ENCODE measurements at places on chromosomes 2 and 18. TPM values are rescaled to one million over a fixed set of nuclear protein-coding genes. Genes with fewer than 3 reads are reported as not detected.

Gene ZSWIM2
- not detected for total RNA-seq

Gene CNDP1
- total RNA-seq = not detected

Gene TTN
- 2.2 TPM for total RNA-seq

Gene LBX2
- total RNA-seq = not detected

GRCh38 chr2:241029599-241030332 lies 31.3 kb downstream of the SNED1 start:
- no peak for DNase-seq
- no peak overlapping the region for H3K4me3 ChIP-seq
- no peaks in the 10 kb centered on the region for H3K4me1 ChIP-seq
- H3K36me3 ChIP-seq = peaks cover 16% of the 10 kb centered on the region

DNA sequence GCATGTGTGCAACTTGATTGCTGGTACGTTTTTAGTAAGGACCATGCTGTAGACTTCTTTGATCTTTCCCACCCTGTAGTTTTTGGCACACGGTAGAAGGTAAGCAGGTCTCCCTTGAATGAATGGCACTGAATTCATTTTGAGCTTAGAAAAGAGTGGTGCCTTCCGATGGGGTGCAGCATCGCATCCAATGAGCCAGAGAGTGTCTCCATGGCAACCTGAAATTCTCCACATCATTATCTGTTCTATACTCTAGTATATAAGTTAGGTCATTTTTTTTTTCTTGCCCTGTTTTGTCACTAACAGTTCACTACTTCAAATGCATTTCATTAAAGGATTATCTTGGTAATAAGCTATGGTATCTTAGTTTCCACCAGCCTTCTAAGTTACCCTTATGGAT lies 81.2 kb upstream of the REV1 start:
- H3K27ac ChIP-seq = no peak overlapping the region
- DNase-seq = no peak
- H3K4me3 ChIP-seq = no peak overlapping the region
- H3K27me3 ChIP-seq = no peaks in the 10 kb centered on the region
- H3K36me3 ChIP-seq = no peaks in the 10 kb centered on the region

DNA sequence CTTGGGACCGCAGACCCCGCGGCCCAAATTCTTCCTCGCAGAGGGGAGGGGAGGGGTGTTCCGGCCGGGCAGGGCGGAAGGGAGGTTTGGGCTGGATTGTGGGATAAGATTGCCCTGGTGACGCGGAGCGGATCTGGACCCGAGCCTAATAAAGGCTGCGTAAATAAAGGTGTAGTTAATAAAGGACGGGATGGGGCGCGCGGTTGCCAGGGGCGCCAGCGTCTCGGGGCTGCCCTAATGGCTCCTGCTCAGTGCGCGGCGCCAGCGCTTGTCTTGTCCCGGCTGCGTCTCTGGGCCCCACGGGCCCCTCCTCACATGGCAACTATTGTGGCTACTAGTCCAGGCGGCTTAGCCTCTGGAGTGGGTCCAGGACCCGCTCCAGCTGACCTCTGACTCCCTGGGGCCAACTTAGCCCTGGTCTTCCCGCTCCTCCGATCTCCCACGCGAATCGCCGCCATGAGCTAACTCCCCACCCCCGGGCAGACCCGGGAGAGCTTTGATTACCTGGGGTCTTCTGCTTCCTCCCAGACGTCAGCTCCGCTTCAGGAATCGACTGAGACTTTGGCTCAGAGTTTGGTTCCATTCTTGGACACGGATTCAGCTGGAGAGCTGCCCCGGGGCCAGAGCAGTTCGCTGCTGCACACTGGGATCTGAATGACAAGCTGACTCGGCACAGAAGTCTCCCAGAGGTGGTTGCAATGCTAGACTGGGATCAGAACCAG lies 36.5 kb downstream of the SLC25A52 start:
- H3K4me3 ChIP-seq = peak overlapping the region; percentile 71
- H3K27ac ChIP-seq = no peak overlapping the region
- peak; percentile 7 for DNase-seq
- peaks cover 3% of the 10 kb centered on the region for H3K4me1 ChIP-seq
- H3K27me3 ChIP-seq = peaks cover 35% of the 10 kb centered on the region

DNA sequence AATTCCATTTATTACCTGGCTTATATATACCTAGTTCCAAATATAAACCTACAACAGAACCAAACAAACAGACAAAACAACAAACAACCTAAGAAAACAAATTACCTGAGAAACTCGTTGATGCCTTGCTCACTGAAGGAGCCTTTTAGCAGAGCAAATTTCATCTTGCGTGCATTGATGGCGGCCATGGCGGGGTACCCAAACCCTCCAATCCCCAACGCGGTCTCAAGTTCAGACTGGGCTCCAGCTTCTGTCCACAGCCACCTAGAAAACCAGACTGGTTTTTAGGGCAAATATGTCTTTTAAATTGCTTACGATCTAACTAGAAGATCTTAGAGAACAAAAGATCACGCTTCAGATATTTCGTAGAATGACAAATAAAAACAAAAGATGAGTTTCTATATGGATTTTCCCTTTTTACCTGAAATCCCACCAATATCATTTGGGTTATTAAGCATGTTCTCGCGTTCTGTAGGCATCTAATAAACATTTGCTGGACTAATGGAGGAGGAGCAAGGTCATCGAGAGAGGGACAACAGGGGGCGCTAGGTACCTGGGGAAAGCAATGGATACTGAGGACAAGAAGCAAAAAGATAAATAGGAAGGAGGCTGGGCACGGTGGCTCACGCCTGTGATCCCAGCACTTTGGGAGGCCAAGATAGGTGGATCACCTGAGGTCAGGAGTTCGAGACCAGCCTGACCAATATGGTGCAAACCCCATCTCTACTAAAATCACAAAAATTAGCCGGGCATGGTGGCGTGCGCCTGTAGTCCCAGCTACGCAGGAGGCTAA lies 25.2 kb downstream of the PDIA6 start:
- no peak for DNase-seq
- no peaks in the 10 kb centered on the region for H3K27me3 ChIP-seq
- H3K4me3 ChIP-seq = no peak overlapping the region
- peak overlapping the region; percentile 8 for H3K27ac ChIP-seq
- H3K4me1 ChIP-seq = peaks cover 15% of the 10 kb centered on the region
- H3K36me3 ChIP-seq = peaks cover 56% of the 10 kb centered on the region

DNA sequence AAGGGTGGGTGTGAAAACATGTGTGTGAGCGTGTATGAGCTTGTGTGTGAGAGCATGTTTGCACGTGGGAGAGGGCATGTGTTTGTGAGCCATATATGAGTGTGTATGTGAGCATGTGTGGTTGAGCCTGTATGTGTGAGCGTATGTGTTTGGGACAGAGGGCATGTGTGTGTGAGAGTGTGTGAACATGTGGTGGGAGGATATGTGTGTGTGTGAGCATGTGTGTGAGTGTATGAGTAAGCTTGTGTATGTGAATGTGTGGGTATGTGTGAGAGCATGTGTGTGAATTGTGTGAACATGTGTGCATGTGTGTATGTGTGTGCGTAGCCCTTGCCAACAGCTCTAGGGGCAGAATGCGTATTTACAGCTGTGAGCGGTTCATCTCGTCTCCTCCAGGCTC lies 163.0 kb downstream of the TMEM200C start:
- no peaks in the 10 kb centered on the region for H3K4me1 ChIP-seq
- H3K27ac ChIP-seq = no peak overlapping the region
- H3K4me3 ChIP-seq = no peak overlapping the region
- peaks cover 12% of the 10 kb centered on the region for H3K27me3 ChIP-seq
- no peak for DNase-seq

DNA sequence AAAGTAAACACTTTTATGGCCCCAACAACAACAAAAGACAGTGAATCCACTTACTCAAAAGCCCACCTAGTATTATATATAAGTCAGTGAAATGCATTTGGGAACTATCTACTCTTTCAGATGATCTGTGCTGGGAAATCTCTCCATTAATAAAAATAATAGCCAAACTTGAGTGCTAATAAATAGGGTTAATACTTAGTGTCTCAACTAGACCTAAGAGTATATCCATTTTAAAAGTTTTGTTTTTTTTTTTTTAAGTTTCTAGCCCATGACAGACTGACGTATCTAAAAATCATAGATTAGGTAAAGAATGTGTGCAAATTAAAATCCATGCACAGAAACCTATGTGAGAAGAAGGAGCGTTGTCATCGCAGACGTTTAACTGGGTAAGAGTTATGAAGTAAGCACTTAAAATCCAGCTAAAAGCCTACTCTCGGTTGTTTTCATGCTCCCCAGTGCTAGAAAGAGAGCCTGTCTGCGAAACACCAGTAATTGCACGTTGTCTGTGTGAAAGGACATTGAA lies 83.4 kb upstream of the PELI1 start:
- H3K36me3 ChIP-seq = peaks cover 2% of the 10 kb centered on the region
- no peak overlapping the region for H3K27ac ChIP-seq
- DNase-seq = no peak
- peak overlapping the region; percentile 84 for H3K4me3 ChIP-seq
- H3K4me1 ChIP-seq = peaks cover 24% of the 10 kb centered on the region

GRCh38 chr2:332592-332991 lies 44.7 kb upstream of the ALKAL2 start:
- H3K4me3 ChIP-seq = no peak overlapping the region
- no peak for DNase-seq
- H3K4me1 ChIP-seq = no peaks in the 10 kb centered on the region
- peaks cover 7% of the 10 kb centered on the region for H3K36me3 ChIP-seq
- no peak overlapping the region for H3K27ac ChIP-seq

DNA sequence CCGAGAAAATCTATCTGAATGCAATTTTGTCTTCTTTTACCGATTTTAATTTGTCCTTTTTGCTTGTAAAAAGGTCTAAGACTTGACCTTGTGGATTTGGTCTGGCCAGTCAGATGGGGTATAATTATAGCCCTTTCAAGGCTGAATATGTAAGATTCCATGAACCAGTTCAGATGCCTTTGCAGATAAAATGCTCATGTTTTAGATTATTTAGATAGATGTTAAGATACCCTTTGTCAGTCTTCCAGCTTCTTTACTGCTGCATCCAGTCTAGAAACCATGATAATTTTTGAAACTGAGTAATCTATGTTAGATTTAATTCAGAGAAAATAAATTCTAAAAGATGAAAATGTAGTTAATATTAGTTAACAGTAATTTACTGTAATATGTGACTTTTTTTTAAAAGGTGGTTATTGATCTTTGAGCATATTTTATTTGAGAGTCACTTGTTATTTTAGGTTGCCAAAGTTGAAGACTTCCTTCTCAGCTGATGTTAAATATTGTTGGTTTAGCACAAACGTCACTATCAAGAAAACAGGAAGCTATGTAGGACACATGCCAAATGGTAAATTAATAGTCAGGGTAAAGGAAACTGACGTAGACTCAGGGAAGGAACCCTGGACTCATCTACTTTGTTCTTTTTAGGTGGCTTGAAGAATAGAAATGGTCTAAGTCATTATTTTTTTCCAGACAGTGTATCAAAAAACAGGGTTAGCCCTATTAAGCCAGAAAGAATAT lies 29.8 kb downstream of the BABAM2 start:
- H3K36me3 ChIP-seq = peaks cover 12% of the 10 kb centered on the region
- H3K27ac ChIP-seq = peak overlapping the region; percentile 16
- no peak for DNase-seq

DNA sequence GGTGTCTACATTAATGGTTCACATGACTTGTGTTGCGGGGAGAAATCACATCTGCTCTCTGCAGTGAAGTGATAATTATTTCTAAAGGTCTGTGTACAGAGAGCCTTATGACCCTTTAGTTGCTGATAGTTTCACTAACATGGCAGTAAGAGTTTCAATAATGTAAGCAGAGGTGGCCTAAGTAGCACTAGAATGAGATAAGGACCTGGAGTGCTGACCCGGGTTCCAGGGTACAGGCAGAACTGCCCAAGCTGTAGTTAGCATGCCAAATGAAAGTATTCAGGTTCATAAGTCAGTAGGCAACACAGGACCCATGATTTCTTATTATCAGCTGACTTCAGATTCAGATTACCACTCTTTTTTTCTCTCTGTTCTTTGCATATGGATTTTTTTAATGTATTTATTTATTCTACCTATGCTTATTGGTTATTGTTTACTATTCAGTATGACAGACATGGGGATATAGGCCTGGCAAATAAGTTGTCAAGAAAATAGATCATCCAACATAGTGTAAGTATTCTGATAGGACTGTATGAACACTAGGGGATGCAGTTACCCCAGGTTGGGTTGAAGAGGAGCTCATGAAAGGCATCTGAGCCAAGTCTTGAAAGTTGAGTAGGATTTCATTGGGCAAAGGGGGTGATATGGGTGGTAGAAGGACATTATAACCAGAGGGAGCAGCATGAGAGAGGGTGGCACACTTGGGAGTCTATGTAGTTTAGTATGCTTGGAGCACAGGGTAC lies 105.2 kb downstream of the CCDC85A start:
- no peak overlapping the region for H3K27ac ChIP-seq
- H3K4me1 ChIP-seq = no peaks in the 10 kb centered on the region
- H3K4me3 ChIP-seq = no peak overlapping the region
- no peaks in the 10 kb centered on the region for H3K36me3 ChIP-seq
- no peak for DNase-seq
- H3K27me3 ChIP-seq = peaks cover 4% of the 10 kb centered on the region

GRCh38 chr2:191895195-191895594 lies 48.3 kb upstream of the CAVIN2 start:
- no peak for DNase-seq
- no peak overlapping the region for H3K27ac ChIP-seq
- peaks cover 8% of the 10 kb centered on the region for H3K27me3 ChIP-seq
- no peak overlapping the region for H3K4me3 ChIP-seq

DNA sequence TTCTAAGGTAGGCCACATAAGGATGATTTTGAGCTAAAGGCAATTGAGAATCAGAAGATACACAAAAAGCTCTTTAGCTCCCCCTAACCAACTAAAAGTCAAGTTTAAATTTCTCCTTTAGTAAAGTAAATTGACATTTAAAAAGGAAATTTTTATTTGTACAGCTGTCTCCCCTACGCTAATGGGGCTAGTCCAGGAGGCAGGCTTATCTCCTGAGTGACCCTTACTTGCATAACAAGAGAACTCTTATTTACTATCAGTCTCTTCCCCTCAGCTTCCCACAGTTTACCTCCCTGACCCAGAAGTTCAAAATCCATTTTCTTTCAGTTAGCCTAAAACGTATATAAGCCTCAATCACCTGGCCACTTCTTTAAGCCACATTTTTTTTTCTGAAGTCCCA lies 1002.8 kb upstream of the NRXN1 start:
- H3K4me3 ChIP-seq = no peak overlapping the region
- no peaks in the 10 kb centered on the region for H3K36me3 ChIP-seq
- no peak for DNase-seq
- H3K27ac ChIP-seq = no peak overlapping the region

DNA sequence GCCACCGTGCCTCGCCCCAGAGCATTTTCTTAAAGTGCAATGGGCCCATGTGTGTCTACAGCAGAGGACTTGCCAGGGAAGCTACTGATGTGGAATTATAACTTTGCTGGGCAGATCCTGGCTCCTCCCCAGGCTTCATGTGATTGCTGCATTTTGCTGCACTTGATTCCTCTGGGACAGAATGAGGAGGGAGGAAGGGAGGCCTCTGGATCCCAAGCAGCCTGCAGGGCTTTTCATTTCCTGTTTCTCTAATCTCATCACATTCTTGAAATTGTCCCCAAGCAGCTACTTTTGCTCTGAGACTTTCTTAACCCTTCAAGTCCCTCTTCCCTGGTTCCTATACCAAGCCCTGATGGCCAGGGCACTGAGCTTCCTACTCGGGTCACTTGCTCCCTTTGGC lies 134.4 kb upstream of the SEC11C start:
- H3K27me3 ChIP-seq = peaks cover 10% of the 10 kb centered on the region
- no peak overlapping the region for H3K27ac ChIP-seq
- no peaks in the 10 kb centered on the region for H3K4me1 ChIP-seq
- DNase-seq = no peak

- DNase-seq = no peak
- no peak overlapping the region for H3K27ac ChIP-seq
- no peaks in the 10 kb centered on the region for H3K4me1 ChIP-seq
- H3K36me3 ChIP-seq = peaks cover 6% of the 10 kb centered on the region
- no peak overlapping the region for H3K4me3 ChIP-seq
Observed at GRCh38 chr2:46471019-46471583, 8.3 kb upstream of the TMEM247 start.

Data from activated naive CD8-positive, alpha-beta T cell treated with anti-CD3 and anti-CD28 coated beads for 36 hours (primary cell).